Activated CD4-positive, alpha-beta T cell treated with anti-CD3 and anti-CD28 coated beads for 36 hours (primary cell): ENCODE measurements at places on chromosomes 12 and 14. TPM values are rescaled to one million over a fixed set of nuclear protein-coding genes. Genes with fewer than 3 reads are reported as not detected.
A peak's percentile ranks its signal among the peaks of the same experiment; 100 is the strongest.

DNA sequence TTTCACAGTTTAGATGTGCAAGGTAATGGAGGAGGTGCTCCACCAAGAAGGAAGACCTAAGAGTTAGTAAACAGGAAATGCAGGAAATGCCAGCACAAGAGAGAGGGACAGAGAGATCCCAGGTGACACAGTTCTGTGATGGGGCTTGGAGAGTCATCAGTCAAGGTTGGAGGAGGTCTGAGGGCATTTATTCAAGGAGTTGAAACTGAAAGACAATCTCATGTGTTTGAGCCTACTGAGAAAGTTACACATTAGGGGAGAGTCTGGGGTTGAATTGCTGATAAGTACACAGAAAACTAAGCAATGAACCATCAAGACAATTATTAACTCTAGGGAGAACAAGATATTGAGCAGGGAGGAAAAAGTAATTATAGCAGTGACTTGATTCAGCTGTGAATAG is 138.5 kb downstream of the ANO6 start:
- peak overlapping the region; percentile 4 for H3K27ac ChIP-seq
- no peaks in the 10 kb centered on the region for H3K27me3 ChIP-seq
- no peak for DNase-seq
- peaks cover 52% of the 10 kb centered on the region for H3K36me3 ChIP-seq
- H3K4me3 ChIP-seq, result no peak overlapping the region
- peaks cover 14% of the 10 kb centered on the region for H3K4me1 ChIP-seq

- no peak overlapping the region for H3K27ac ChIP-seq
- no peaks in the 10 kb centered on the region for H3K36me3 ChIP-seq
- H3K27me3 ChIP-seq, result peaks cover 25% of the 10 kb centered on the region
- no peak for DNase-seq
- no peak overlapping the region for H3K4me3 ChIP-seq
These were observed 21.9 kb upstream of the SERPINA12 start for GRCh38 chr14:94531187-94531586.

GRCh38 chr12:93059925-93060665 is 131.0 kb upstream of the EEA1 start:
- no peaks in the 10 kb centered on the region for H3K36me3 ChIP-seq
- no peak for DNase-seq
- H3K27me3 ChIP-seq, result peaks cover 29% of the 10 kb centered on the region
- H3K4me1 ChIP-seq, result peaks cover 15% of the 10 kb centered on the region
- no peak overlapping the region for H3K27ac ChIP-seq

GRCh38 chr14:90383731-90384542 is 12.9 kb upstream of the CALM1 start:
- no peak overlapping the region for H3K27ac ChIP-seq
- H3K27me3 ChIP-seq, result no peaks in the 10 kb centered on the region
- DNase-seq, result peak; percentile 73
- H3K4me3 ChIP-seq, result no peak overlapping the region
- H3K4me1 ChIP-seq, result peaks cover 34% of the 10 kb centered on the region

DNA sequence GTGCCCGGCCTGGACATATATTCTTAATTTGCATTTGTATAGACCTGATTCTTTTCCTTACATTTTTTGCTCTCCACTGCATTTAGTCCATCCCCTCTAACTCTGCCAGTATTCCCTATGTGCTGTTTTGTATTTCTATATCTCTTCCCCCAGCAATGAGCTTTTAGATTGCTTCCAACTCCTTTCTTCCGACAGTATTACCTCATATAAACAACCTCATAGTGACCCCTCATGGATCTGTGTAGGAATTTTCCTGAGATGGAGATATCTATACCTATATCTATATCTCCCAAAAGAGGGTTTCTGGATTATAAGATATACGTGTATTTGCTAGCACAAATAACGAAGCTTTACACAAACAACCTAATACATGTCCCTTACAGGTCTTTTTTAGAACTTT is 161.9 kb downstream of the CRADD start:
- DNase-seq, result no peak
- no peak overlapping the region for H3K4me3 ChIP-seq
- H3K27ac ChIP-seq, result no peak overlapping the region
- no peaks in the 10 kb centered on the region for H3K27me3 ChIP-seq
- peaks cover 7% of the 10 kb centered on the region for H3K36me3 ChIP-seq
- no peaks in the 10 kb centered on the region for H3K4me1 ChIP-seq

DNA sequence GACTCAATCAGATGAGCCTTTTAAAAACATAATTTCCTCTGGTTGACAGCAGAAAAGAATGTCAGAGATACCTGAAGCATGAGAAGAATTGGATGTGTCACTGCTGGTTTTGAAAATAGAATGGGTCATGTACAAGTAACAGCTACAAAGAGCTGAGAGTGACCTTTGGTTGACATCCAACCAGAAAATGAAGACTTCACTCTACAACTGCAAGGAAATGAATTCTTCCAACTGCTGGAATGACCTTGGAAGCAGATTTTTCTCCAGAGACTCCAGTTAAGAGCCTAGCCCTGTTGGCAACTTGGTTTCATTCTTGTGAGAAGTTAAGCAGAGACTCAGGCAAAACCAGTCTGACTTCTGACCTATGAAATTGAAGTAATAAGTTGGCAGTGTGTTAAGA is 505.9 kb downstream of the SLC16A7 start:
- H3K36me3 ChIP-seq, result no peaks in the 10 kb centered on the region
- H3K4me1 ChIP-seq, result no peaks in the 10 kb centered on the region
- DNase-seq, result no peak

DNA sequence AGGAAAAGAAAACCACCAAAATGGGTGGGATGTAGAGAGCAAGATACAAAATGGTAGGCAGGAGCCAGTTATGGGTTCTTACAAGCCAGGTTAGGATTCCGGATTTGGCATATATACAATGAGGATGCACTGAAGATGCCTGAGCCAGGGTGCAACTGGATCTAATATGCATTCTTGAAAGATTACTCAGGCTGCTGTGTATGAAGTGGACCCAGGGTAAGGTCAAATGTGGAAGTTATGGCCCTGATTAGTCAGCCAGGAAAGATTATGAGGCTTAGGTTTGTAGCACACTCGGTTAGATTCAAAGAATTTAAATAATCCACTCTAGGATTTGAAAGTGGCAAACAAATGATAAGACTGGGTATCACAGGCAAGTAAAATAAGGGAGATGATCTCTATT is 1750.7 kb upstream of the FLRT2 start:
- H3K4me3 ChIP-seq, result no peak overlapping the region
- no peaks in the 10 kb centered on the region for H3K4me1 ChIP-seq
- H3K27ac ChIP-seq, result no peak overlapping the region
- no peaks in the 10 kb centered on the region for H3K27me3 ChIP-seq

DNA sequence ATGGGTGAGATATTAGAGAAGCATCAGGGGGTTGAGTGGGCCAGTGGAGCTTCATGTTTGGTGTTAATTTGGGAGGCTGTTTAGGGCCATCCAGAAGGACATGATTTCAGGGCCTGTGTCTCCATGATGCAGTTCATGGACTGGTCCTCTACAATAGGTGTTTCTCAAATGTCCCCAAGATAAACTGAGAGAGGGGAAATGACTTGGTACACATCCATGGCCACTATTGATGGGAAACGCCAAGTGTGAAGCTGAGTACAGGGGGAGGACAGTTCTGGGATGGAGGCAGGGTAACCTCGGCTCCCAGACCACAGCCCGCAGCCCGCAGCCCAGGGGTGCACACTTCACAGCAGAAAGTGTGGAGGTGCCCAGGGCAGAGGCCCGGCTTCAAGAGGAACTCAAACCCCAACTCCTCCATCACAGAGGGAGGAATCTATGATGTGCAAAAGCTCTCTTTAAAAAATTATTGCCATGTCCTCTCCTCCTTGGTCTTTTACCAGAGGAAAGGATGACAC is 33.3 kb downstream of the CACNA2D4 start:
- peaks cover 13% of the 10 kb centered on the region for H3K27me3 ChIP-seq
- no peak overlapping the region for H3K4me3 ChIP-seq
- no peak for DNase-seq

The ISCU gene
- 83.8 TPM for total RNA-seq

The SSTR1 gene
- not detected for total RNA-seq

The DTX1 gene
- 12.0 TPM for total RNA-seq

The FGD6 gene
- total RNA-seq, result 1.1 TPM

The TMTC1 gene
- total RNA-seq, result 0.04 TPM

The SERPINA1 gene
- 102 TPM for total RNA-seq

The MTRFR gene
- total RNA-seq, result 34.7 TPM

The MGST1 gene
- total RNA-seq, result not detected
